ENCODE measurements at places on chromosomes 12 and 14. TPM values are rescaled to one million over a fixed set of nuclear protein-coding genes. Genes with fewer than 3 reads are reported as not detected.

DNA sequence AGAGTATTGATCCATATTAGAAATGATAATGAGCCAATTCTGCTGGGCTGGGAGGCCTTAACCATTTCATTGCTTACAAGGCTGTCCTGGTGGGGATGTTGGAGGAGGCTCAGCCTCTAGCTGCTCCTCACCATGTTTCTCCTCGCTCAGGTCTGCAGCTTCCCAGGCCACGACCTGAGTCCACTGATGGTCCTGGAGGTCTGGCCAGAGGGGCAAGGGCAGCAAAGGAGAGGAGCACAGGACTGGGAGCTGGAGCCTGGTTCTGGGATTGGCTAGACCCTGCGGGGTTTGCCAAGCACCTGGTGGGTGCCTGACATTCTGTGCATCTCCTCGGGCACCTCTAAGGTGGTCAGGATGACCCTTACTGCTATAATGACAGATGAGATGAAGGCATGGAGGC, 92.6 kb downstream of the KIF26A start:
- H3K36me3 ChIP-seq: no peaks in the 10 kb centered on the region
- no peaks in the 10 kb centered on the region for H3K27me3 ChIP-seq
- H3K4me1 ChIP-seq: no peaks in the 10 kb centered on the region

DNA sequence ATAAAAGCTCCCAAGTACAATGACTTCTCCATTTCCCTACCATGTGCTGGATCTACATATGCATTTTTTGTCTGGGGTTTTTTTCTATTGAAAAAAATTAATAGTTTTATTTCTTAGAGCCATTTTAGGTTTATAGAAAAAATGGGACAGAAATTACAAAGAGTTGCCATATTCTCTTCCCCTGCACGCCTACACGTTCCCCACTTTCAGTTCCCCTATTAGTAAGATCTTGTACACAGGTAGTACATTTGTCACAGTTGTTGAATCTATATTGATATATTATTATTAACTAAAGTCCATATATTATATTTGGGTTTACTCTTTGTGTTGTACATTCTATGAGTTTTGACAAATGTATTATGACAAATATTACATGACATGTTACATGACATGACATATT, 35.7 kb downstream of the SIX6 start:
- H3K27me3 ChIP-seq: no peaks in the 10 kb centered on the region
- no peak overlapping the region for H3K4me3 ChIP-seq
- DNase-seq: no peak
- H3K4me1 ChIP-seq: no peaks in the 10 kb centered on the region
- H3K27ac ChIP-seq: no peak overlapping the region

DNA sequence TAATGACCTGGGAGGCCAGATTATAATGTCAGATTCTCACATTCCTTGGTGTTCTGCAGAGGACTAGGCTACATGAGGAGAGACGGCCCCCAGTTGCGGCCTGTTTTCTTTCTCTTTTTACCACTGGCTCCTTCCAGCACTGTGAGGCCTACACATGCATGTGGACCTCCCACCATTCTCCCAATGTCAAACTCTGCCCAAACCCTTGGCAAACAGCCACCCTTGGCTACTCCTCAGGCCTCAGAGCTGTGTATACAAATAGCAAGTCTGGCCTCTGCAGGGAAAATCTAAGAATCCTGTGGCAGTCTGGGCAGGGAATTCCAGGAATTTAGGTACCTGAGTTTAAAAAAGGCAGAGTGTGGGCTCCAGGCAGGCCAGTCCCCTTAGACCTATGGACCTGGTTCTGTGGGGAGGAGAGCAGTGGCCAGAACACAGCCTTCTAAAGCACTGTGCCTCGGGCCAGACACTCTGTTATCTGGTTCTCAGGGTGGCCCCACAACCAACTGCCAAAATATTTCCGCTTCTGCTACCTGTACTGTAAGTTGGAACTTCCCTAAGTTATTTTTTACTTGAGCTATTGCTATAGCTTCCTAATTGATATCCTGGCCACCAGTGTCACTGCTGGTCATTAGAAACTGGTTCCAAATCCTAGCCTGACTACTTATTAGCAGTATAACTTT, 19.9 kb upstream of the NEDD1 start:
- H3K27ac ChIP-seq: no peak overlapping the region
- no peak for DNase-seq
- H3K27me3 ChIP-seq: no peaks in the 10 kb centered on the region
- H3K4me3 ChIP-seq: no peak overlapping the region
- H3K36me3 ChIP-seq: no peaks in the 10 kb centered on the region
- no peaks in the 10 kb centered on the region for H3K4me1 ChIP-seq

DNA sequence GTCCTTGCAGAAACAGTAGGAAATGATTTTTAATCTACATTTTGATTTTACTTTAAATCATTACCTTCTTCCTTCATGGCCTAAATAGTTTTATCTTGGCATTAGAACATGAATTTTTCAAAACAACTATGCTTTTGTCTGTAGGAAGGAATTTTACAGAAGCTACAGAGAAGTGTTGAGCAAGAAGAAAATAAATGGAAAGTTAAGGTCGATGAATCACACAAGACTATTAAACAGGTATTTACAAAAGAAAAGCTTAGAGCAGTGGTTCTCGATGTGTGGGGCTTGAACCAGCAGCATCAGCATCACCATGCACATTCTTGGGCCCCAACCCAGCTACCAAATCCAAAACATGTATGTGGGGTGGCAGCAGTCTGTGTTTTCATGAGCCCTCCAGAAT, 91.6 kb downstream of the KTN1 start:
- no peak for DNase-seq
- H3K4me1 ChIP-seq: no peaks in the 10 kb centered on the region
- peaks cover 10% of the 10 kb centered on the region for H3K36me3 ChIP-seq
- no peaks in the 10 kb centered on the region for H3K27me3 ChIP-seq

GRCh38 chr12:50990147-50990727, 35.9 kb downstream of the SLC11A2 start:
- no peaks in the 10 kb centered on the region for H3K27me3 ChIP-seq

TMTC3 gene
- 7.0 TPM for polyA plus RNA-seq
